ENCODE measurements at places on chromosomes 5 and 9. TPM values are rescaled to one million over a fixed set of nuclear protein-coding genes. Genes with fewer than 3 reads are reported as not detected.
A peak's percentile ranks its signal among the peaks of the same experiment; 100 is the strongest.

DPH7 gene
- 55.2 TPM for polyA plus RNA-seq

KIAA0825 gene
- polyA plus RNA-seq: 5.2 TPM

- DNase-seq: no peak
Measured at GRCh38 chr5:149740866-149741459, 10.9 kb downstream of the PPARGC1B start.

DNA sequence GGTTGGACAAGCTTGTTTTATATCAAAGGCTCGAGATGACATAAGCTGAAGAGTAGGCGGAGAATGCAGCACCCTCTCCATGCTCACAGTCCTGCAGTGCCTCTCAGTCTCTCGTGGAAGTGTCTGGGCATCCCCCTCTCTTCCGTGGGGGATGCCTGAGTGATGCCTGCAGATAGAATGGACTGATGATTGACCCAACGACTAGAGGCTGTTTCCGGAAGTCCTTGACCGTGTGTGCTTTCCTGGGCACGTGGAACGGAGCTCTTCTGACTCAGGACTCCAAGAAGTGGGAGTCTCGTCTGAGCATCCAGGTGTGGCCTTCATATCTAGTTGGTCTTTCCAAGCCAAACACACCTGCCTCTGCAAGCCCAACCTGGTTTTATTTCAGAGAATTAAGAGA is 241.8 kb upstream of the IRX2 start:
- no peak for DNase-seq

- DNase-seq: no peak
Measured at GRCh38 chr9:91677822-91678436, 254.3 kb upstream of the NFIL3 start.

DNA sequence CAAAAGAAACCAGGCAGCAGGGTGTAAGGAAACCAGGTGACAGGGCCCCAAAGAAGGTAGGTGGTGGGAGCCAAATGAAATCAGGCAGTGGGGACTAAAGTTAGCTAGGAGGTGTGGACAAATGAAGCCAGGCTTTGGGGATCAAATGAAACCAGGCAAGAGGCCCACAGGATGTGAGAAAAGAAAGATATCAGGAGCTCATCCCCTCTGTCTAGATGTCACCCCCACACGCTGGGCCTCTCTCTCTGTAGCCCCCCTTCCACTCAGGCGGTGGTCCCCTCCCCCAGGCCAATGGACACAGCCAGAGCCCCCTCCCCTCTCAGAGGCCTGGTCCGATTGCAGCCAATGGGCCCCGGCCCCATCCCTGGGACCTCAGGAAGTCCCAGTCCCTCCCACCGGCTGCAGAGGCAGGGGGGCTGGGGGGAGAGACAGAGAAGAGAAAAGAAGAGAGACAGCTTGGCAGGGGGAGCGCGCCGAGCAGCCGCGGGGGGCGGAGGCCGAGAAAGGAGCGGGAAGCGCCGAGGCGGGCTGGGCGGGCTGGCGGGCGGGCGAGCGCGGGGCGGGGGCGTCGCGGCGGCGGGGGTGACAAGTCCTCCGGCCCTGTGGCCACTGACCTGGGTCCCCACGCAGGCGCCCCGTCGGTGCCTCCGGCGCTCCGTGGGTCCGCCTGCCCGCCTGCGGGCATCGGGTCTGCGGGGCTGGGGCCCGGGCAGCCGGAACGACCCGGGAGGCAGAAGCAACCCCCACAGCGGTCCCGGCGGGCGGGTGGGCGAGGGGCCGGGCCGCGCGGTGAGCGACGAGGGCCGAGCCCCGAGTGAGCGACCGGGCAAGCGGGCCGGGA is 11.9 kb downstream of the CNTFR start:
- DNase-seq: peak; percentile 83

DNA sequence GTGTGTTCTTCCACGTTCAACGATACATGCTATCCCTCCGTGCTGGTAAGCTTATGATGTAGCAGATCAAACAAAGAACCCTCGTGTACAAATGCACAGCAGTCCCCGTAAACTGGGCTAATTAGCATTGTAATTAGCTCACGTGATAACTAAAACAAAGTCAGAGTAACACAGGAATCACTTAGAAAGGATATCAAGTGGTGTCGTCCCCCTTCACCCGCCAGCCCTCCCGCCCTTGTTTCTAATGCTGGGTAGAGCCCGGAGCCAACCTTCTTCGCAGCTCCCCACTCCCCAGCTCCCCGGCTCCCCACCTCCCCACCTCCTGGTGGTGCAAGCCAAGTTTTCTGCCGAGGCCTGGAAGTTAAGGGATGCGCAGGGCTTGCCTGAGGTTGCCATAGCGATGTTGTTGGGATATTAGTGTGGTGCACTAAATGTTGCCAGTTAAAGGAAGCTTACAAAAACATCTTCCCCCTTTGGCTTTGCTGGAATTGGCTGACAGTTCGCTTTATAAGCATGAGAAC is 357.9 kb upstream of the CCNH start:
- DNase-seq: no peak

GRCh38 chr9:122904466-122904822 is 715 bp downstream of the RC3H2 start:
- DNase-seq: peak; percentile 30

- DNase-seq: no peak
Measured at GRCh38 chr5:39587675-39588074, 162.9 kb upstream of the DAB2 start.

DNA sequence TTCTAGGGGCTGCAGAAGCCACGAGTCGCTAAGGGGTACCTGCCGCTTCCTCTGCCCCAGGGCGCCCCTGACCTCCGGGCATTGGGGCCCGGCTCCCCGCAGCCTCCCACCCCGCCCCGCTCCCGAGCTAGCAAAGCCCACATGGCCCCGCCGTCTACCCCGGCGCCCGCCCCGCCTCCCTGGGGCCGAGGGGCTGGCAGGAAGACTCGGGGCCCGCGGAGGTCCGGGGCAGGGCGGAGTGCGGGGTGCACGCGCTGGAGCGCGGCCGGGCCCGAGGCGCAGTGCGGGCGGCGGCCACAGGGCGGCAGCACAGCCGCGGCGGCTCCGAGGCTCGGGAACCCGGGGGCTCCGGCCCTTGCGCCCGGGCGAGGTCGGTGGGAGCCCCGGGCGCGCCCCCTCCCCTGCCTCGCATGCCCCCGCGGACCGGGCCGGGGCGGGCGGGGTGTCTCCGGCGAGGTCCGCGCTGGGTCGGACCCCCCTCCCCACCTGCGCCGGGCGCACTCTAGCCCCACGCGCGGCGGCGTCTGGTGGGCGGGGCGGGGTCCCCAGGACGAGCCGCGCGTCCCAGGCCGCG is 6.7 kb downstream of the NRARP start:
- DNase-seq: no peak
